MV-4-11 (cell line): ENCODE measurements at places on chromosomes 2 and 18.

DNA sequence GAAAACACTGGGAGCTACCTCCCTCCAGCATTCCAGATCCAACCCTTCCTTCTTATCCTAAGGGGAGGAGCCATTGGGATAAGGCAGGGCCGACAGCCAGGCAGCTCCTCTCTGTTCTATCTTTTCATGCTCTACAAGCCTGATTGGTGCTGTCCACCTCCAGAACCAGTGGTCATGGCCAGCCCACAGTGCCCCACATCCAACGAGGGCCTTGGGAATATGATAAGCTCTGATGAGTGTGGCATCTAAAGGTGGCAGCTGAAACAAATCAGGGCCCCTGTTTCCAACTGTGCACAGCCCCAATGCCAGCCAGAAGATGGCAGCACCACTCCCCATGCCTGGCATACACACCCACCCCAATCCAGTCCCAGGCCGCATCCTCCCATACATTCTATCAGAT is 329.3 kb downstream of the C1D start:
- no peak for DNase-seq

DNA sequence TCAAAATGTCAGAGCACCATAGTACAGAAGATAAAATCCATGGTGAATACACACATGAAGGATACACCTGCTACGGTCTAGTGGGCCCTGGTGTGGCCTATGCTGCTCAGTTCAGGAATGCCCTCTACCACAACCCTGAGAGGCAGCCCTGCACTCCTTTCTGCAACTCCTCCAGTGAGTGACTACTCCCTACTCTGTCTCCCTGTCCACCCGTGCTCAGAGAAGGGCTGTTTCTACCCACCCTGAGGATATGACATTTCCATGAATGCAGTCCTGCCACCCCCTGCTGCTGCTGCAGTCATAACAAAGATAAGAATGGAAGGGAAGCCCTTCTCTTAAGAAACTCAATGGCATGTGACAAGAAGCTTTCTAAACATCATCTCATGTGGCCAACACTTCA is 137.0 kb downstream of the EN1 start:
- DNase-seq, result no peak

GRCh38 chr18:76459687-76460350 is 35.2 kb downstream of the ZNF516 start:
- no peak for DNase-seq

DNA sequence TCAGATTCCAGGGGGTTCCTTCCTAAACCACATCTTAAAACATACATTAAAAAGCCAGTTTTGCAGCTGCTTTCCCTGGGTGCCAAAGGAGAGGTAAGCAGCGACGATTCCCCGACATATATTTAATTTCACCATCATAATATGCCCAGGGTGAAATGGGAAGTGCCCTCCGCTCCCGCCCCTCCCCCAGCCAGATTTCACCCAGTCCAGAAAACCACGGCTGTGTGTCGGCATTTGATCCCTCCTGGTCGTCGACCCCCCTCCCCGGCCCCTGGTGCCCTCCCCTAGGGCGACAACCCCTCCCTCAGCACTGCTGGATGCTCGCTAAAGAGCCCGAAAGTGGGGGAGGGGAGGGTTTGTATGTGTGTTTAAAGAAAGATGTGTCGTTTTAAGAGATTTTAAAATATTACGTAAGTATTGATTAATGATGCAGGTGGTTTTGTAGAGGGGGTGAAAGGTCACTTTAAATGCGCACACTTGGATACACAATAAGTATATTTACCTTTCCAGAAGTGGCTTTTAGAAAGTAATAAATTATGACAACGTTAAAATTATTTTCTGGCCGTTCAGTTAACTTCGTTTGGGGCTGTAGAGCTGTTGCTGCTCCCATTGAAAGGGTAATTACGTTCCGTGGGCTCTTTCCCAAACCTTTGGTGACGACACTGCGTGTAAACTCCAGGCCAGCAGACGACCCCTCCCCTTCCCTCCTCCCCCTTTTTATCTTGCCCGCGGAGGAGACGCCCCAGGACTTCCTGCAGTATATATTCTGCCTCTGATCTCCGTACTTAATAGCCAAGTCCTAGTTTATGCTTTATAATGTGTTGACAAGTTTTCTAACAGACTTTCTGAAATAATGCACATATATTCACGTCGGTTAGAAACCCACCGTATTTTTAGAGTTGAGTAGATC is 3.4 kb upstream of the BCL11A start:
- no peak for DNase-seq

DNA sequence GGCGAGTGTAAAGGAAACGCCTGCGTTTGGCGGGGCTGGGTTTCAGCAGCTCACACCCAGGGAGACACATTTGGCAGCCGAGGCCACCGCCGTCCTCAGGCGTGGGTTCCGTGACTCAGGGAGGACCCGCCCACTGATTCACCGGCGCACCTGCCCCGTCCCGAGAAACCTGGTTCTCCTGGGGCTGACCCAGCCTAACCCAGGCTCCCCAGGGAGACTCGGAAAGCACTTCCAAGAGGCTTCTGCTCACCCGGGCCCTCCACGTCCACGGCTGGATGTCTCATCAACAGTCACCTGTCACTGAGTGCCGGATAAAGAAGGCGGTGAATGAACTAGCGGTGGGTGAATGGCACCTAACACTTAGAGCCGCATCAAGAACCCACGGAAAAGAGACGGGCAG is 126.4 kb upstream of the CTDP1 start:
- DNase-seq, result no peak

DNA sequence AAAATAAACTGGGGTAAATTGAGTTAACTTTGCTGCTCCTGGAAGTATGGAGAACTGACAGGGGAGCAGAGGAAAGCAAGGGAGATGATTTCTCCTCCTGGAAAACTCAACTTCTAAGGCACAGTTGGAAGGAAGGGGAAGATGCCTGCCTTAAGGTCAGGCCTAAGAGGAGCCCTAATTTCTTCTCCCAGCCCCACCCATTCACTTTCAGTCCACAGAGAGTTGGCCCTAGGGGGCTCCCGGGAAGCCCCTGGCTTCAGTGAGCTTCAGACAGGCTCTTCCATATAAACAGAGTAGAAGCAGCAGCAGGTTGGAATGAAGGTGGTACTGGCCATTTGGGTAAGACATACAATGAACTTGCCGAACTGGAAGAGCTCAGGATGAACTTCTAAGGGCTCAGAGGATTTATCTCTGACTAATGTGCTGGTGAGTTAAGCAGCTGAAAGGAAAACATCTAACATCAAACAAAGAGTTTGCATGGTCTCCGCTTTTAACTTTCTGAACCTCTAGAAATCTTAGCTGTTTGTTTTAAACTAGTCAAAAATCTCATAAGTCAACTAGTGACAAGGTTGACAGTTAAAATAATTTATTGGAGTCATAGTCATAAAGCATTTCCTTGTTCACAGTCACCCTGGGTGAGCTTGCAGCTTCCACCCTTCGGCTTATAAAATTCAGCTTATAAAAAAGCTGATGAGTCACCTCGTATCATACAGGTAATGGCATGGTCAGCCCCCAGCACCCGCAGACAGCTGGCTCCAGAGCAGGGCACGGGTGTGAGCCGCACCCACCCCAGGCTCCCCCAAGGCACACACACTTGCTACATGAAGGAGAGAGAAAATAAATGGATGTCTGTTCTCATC is 9.8 kb downstream of the MALL start:
- DNase-seq, result no peak

DNA sequence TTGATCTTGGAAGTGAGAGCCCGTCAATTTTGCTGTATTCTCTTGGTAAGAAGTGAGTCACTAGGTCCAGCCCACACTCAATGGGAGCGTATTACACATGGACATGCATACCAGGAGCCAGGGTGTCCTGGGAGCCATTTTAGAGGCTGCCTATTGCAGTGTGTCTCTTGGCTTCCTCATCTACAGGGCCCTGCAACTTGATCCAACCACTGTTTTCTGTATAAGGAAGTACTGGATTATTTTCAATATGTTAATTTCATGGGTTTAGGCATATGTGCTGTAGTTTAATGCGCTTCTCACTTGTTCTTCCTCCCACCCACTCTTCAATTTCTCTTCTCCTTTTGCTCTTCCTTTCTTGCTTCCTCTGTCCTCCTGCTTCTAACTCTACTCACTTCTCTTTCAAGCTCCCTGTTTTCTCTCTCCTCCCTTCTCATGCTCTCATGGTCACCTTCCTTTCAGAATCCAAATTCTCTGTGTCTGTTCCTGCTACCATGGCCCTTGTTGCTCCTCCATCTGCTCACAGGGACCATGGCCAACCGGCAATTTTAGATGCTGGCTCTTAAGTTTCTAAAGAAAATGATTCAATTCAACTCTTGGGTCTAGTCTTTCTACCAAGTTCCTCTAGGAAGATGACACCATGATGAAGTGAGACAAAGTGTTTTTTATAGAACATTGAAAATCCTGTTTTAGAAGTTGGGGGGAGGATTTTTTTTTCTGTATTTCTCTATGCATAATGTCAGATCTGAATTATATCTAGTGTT is 152.0 kb upstream of the ZEB2 start:
- peak; percentile 98 for DNase-seq

DNA sequence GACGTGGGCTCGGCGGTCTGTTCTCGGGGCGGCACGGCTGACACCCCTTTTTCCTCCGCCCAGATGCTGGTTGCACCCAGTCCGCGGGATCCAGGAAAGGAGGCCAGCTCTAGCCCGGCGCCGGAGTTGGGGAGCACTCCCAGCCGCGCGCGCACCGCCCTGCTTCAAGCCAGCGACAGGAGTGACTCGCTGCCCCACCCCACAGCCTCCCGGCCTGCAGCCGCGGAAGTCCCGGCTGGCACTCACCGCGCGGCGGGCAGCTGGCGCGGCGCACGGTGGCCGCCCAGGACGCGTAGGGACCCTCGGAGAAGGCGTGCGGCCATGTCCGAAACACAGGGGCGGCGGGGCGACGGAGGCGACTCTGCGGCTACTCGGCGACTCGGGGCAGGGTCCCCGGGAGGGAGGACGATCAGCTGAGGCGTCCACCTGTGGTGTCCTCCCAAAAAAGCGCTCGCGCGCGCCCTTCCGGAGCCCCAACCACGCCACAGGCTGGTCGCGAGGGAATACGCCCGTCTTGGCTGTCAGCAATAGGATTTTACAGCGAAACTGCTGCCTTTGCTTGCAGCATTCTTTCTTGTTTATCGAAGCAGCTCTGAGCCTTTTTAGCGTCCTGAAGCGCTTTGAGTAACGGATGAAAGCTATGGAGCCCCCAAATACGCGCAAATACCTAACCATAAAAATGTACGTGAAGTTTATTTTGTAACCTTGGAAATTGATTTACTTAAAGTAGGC is at the start of gene ACADL:
Gene ACADL (minus strand): TSS at position 507 of the 732 bp plus-strand sequence. CDS start 184 bp downstream, at position 323.
- no peak for DNase-seq

DNA sequence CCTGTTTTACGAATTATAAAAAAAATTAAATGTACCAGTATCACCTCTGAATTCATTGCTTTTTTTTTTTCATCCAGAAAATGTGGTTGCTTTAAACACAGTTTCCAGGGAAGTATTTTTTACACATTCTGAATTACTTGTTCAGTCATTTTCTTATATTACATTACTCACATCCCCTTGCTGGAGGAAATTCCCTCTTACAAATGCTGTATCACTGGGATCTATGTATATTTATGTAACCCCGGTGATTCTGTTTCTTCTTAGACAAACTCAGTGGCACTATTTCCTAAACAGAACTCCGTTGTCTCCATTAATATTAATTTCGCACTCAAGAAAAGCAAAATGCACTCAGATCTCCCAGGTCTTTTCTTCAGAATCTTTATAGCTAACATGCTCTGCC is 1078.5 kb upstream of the ZEB2 start:
- DNase-seq, result no peak

- DNase-seq, result no peak
Observed at GRCh38 chr18:490024-490366, 10.5 kb downstream of the COLEC12 start.

GRCh38 chr2:96359866-96360265 is 24.3 kb downstream of the NCAPH start:
- DNase-seq, result no peak

GRCh38 chr18:45997700-45998151 is 30.6 kb upstream of the EPG5 start:
- DNase-seq, result peak; percentile 70

GRCh38 chr18:23515911-23516546 is 12.7 kb downstream of the RMC1 start:
- peak; percentile 67 for DNase-seq

DNA sequence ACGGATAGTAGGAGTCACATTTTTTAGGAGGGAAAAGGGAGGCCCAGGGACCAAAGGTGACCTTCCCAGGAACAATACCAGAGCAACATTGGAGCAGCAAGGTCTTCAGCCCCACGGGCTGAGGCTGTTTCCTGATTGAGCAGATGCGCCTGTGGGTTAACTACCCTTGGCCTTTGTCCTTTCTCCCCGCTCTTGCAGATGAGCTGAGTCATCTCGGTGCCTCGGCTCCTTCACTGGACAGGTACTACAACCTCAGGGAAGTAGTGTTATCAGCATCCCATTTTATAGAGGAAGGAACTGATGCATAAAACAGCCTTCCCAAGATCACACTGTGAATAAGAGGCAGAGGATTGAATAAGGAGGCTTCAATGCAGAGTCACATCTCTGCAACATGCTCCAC is 43.5 kb downstream of the DHRS9 start:
- no peak for DNase-seq

DNA sequence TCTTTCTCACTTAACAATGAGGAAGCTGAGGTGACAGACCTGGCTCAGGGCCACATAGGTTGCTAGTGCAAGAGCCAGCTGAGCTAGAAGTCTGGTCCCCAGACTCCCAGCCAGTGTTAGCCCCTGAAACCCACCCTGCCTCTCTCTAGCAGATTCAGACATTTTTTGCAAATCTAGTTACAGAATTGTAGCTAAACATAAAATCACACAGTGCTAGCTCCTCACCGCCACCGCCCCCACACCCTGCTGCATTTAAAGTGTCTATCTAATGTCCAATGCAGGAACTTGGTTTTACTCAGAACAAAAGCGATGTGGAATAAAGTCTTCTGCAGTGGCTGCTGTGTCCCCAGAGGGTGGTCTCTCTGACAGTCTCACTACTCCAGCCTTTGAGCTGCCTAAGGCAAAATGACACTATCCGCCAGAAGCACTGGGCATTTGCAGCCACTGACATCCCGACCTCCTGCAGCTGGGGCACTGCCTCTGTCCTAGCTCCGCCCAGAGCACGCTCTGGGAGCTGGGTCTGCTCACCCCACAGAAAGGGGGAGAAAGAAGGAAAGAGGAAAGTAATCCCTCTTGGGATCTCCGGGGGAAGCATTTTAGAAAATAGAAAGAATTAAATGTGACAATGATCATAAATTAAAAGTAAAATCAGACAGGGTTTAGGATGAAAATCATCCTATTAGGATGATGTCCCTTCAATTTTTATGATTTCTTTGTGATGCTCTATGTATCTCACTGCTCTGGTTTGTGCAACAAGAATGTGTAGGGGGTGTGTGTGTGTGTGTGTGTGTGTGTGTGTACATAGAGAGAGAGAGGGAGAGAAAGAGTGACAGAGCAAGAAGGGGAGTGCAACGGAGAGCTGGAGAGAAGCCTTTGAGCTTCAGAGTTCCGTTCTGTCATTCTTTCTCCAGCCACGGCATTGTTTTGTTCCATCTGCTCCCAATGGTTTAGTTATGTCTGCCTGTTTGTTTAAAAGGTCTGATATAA is 50.5 kb upstream of the ST8SIA3 start:
- DNase-seq, result no peak
